ENCODE measurements at places on chromosomes 11 and 22.

GRCh38 chr11:64245401-64245796 lies 1.3 kb downstream of the PPP1R14B start:
- no peak for DNase-seq

- no peak for DNase-seq
These were observed 769.8 kb downstream of the METTL15 start for GRCh38 chr11:28878025-28878424.

DNA sequence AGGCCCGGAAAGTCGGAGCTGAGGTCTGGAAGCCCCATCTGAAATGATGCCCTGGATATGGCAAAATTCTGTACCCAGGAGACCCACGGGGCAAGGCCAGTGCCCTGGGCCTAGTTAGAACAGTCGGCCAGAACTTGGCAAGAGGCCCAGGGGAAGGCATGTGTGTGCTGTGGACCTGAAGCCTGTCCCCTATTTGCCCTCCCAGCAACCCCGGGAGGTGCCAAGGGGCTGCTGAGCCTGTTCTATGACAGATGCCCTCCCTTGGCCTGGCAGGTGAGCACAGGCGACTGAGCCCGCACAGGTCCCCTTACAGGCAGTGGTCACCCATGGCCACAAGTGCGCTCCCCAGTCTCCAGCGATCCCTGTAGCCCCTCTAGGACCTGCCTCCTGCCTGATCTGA lies 51.7 kb downstream of the NAT10 start:
- DNase-seq, result no peak

- no peak for DNase-seq
These were observed 28.0 kb upstream of the C11orf96 start for GRCh38 chr11:43914466-43914865.

GRCh38 chr11:125679397-125679796 lies 1.2 kb downstream of the ACRV1 start:
- no peak for DNase-seq

DNA sequence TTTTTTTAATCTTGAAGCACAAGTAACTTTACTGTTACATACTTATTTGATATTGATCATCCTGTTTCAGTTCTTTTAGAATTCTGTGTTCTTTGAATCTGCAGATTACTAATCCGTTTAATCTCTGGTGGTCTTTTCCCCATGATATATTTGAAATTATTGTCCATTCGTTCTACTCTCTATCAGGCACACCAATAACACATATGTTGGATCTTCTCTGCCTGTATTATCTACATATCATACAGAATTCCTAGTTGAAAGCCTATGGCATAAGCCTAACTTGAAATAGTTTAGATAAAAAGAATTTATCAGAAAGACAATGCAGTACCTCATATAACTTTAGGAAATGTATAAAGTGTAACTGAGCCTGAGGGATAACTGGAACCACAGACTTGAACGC lies 32.6 kb downstream of the STK33 start:
- no peak for DNase-seq

GRCh38 chr11:22584976-22585375 lies 40.6 kb downstream of the FANCF start:
- no peak for DNase-seq

- no peak for DNase-seq
These were observed 19.3 kb downstream of the SYN3 start for GRCh38 chr22:33038836-33039235.

DNA sequence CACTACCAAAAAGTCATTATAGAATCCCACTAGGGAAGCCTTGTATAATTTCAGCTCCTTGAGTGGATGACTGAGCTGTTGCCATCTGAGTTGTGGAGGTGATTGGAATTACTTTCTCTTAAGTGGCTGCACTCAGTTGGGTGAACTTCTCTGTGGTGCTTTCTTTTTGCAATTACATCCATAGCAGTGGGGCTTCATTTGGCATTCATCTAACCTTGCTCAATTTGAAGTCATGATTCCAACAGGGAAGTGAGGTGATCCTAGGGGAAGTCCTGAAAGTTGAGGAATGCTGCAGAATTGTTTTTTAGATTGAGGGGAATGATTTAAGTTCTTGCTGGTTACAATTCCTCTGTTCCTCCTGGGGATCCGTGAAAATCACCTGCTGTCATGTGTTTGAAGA lies 39.6 kb downstream of the ARHGAP42 start:
- DNase-seq, result no peak

DNA sequence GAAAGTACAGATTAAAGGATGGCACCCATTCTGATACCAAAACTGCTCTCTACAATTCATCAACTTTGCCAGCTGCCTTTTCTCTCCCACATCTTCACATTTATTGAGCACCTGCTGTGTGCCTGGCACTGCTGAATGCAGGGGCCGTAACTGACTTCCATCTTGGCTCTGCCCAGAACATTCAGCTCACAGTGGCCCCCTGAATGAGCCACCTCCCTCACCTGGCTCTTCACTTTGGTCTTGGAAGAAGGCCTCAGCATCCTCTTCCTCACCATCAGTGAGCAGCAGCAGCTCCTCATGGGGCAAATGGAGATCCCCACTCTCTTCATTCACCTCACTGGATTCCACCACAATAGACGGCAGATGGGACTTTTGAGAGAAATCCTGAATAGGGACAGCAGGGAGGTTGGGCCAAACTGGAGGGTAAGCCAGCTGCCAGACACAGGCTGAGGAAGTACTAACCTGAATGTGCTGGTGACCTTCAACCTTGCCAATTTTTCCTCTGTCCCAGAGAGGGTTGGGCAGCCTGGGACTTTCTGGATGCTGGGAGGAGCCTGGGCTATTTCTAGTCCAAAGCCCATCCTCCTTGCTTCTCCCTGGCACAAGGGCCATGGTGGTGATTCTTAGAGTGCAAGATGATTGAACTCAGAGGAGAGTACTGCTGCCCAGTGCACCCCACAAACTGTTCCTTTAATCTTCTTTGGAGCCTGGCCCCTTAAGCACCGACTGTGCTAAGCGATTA lies 1.9 kb upstream of the UQCC3 start:
- no peak for DNase-seq

DNA sequence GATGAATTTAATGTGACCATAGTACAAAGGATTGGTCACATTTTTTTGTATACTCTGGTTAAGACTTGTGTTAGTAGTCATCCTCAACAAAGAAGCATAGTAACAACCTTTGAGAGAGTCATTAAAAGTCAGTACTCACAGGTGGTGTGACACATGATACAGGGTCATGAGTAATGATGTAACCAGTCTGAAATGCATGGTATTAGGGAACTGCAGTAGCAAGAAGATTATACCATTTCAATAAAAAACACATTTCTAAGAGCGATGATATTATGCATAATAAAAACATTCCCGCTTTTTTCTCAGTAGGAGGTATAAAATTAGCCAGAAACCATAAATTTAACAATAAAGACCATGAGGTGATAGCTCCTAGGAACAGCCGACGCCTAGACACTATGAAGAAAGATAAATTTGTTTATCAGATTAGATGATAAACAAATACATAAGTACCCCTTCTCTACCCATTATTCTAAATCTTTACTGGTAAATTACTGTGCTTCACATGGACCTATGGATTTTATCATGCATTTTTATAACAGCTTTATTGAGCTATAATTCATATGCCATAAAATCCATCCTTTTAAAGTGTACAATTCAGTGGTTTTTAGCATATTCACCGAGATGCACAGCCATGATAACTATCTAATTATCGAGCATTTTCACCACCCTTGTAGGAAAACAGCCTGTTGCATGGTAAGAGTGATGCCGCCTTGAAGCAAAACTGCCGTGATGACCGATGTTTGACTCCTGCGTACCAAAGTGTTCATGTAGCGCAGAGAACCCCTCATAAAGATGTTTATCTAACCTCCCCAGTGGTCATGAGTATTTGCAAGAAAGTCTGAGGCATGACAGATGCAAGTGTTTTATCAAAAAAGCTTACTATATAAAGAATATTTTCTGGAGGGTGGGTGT lies 41.8 kb downstream of the TMPRSS5 start:
- no peak for DNase-seq

DNA sequence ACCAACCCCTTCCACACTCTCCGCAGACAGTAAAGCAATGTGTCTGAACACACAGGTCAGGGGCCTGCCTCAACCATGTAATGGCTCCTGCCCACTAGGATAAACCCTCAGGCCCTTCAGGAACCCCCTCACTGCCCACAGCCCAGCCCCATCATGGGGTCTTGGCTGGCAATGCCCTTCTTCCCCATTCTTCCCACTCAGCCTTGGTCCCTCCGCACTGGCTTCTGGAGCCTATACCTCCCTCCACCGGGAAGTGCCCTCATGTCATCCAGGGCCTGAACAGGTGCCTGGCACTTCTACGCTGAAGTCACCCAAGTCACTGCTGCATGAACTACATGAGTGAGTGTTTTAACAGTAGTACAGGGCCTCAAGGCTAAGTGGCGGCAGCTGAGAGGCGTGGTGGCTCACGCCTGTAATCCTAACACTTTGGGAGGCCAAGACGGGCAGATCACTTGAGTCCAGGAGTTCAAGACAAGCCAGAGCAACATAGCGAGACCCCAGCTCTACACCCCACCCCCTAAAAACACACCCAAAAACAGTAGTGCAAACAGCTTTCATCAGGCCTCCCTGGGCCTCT lies 74.8 kb upstream of the PITPNB start:
- no peak for DNase-seq

DNA sequence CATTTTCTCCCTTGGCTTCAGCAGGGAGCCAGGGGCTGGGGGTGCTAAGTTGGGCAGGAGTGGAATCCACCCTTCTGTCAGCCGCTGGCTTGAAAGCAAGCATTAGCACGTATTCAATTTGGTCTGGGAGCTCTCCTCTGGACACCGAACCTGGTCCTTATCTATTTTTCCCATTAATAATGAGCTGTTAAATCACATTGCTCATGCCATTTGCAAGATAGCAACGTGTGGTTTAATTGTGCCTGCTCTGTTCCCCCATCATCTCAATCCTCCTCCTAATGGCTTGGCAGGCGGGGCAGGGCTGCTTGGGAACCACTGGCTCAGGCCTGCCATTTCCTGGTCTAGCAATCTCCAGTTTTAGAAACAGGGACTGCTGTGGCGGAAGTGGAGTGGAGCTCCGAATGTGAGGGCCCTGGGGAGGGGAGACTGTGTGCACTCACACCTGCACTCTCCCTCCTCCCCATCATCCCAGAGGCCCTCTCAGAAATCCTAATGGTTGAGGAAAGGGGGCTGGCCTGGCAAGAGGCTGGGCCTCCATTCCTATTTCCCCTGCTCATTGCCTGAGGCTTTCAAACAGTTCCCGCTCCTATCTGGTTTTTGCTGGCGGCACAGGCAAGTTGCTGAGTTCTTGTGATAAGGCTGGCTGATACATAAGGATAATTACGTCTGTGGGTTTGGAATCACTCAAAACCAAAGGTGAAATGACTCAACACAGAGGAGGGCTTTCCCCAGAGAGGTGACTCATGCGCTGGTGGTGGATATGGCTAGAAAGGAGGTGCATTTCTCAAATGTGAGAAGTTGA lies 201.2 kb upstream of the E2F8 start:
- DNase-seq, result peak; percentile 71

DNA sequence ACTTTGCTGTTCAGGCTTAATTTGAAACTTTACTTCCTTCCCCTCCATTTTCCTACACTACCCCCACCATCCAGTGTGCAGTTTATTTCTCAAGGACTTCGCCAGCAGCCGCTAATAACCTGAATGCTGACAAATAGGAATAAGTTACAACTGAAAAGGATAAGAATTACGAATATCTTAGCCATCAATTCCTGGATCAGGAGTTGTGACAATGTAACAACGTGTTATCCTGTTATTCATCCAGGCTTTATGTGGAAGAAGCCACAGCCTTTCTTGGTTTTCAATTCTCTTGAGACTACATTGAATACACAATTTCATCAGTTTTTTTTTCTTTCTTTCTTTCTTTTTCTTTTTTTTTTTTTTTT lies 5.9 kb downstream of the HBG1 start:
- DNase-seq, result no peak

GRCh38 chr11:122310766-122311165 lies 194.8 kb upstream of the BLID start:
- peak; percentile 77 for DNase-seq

DNA sequence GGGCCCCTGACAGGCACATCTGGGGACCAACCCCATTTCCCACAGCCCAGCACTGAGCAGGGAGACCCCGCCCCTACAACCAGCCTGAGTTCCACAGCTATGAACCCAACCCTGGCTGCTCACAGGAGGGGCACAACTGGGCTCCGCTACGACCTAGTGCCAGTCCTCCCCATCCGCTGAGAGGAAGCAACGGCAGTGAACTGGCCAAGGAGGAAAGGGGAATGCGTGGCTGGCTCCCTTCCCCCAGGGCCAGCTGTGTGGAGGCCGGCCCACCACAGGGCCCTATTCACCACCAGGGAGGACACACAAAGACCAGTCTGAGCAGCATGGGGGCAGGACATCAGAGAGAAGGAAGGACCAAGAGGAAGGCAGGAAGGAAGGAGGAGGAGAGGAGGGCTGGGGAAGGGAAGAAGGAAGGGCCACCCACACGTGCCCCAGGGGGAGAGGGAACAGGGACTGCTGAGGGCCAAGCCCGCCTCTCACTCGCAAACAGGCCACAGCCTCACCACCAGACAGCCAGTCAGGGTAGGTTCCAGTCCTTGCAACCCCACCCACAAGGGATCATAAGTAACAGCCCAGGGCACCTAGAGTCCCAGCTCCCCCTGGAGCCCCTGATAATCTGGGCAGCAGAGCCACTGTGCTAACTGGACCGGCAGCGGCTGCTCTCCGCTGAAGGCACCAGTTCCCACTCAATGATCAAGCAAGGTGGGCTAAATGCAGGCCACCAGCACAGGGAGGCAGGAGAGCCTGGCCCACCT lies 8.5 kb upstream of the GAL3ST1 start:
- peak; percentile 70 for DNase-seq

DNA sequence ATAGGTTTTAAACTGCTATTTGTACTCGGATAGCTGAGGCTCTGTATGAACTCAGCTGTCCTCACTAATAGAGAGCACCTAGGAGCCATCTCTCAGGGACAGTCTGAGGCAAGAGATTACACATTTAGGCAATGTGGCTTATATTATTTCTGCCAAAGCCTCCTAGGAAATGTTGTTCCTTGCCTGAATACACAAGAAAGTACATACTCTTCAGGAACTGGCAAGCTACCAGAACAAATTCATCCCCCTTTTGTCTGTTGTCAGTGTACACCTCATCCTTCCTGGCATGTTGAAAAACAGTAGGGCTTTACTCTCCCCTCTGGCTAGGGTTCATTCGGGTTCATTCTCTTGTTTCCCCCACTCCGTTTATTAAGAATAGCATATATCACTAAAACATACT lies 615.9 kb upstream of the FAT3 start:
- DNase-seq, result no peak

DNA sequence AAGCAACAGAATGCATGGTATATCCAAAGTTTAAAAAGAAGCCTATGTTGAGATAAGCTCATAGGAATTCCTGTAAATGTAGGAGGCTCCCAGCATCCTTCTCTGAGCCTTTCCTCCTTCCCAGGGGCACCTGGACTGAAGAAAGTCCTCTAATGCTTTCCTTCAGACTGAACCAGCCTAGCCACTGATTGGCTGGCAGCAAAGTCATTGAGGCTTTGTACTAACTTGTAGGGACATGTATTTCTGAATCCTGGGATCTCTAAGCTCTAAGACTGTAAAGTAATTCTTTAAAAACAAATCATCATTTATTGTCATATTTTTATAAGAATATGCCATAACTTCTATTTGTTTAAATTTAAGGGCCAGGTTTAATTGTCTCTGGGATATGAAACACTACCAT lies 23.9 kb upstream of the PANX1 start:
- DNase-seq, result no peak

- no peak for DNase-seq
These were observed 1040.0 kb downstream of the NTM start for GRCh38 chr11:132410383-132410782.

Data from putamen (tissue), 1 donor.